ENCODE measurements at places on chromosomes 5 and 9. TPM values are rescaled to one million over a fixed set of nuclear protein-coding genes. Genes with fewer than 3 reads are reported as not detected.

DNA sequence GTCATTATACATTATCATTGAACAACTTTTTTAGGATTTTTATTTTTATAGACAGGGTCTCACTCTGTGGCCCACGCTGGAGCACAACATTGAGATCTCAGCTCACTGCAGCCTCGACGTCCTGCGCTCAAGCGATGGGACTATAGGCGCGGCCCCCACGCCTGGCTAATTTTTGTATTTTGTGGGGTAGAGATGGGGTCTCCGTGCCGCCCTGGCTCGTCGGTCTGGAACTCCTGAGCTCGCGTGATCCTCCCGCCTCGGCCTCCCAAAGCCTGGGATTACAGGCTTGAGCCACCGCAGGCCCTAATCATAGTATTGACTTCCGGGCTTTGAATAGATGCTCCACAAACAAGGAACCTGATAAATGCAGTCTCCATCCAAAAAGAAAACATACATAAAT lies 1.4 kb upstream of the EDF1 start:
- no peak for DNase-seq

- peak; percentile 30 for DNase-seq
Measured at GRCh38 chr5:101429241-101429640, 526.2 kb upstream of the ST8SIA4 start.

GRCh38 chr5:73529081-73529480 lies 30.8 kb downstream of the BTF3 start:
- DNase-seq: no peak

- no peak for DNase-seq
Measured at GRCh38 chr9:5978523-5978922, 36.9 kb downstream of the RANBP6 start.

DNA sequence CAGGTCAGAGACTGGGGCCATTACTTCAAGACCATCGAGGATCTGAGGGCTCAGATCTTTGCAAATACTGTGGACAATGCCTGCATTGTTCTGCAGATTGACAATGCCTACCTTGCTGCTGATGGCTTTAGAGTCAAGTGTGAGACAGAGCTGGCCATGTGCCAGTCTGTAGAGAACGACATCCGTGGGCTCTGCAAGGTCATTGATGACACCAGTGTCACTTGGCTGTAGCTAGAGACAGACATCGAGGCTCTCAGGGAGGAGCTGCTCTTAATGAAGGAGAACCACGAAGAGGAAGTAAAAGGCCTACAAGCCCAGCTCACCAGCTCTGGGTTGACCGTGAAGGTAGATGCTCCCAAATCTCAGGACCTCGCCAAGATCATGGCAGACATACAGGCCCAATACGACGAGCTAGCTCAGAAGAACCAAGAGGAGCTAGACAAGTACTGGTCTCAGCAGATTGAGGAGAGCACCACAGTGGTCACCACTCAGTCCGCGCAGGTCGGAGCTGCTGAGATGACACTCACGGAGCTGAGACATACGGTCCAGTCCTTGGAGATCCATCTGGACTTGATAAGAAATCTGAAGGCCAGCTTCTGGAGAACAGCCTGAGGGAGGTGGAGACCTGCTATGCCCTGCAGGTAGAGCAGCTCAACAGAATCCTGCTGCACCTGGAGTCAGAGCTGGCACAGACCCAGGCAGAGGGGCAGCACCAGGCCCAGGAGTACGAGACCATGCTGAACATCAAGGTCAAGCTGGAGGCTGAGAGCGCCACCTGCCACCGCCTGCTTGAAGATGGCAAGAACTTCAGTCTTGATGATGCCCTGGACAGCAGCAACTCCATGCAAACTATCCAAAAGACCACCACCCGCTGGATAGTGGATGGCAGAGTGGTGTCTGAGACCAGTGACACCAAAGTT lies 9.3 kb downstream of the NIPBL start:
- DNase-seq: no peak

Gene ITK
- not detected for total RNA-seq

Gene WDR38
- total RNA-seq: not detected

- DNase-seq: peak; percentile 99
Measured at GRCh38 chr5:52922384-52922783, 66.8 kb upstream of the ITGA2 start.

- DNase-seq: no peak
Measured at GRCh38 chr5:171969288-171969880, 37.1 kb downstream of the FBXW11 start.

DNA sequence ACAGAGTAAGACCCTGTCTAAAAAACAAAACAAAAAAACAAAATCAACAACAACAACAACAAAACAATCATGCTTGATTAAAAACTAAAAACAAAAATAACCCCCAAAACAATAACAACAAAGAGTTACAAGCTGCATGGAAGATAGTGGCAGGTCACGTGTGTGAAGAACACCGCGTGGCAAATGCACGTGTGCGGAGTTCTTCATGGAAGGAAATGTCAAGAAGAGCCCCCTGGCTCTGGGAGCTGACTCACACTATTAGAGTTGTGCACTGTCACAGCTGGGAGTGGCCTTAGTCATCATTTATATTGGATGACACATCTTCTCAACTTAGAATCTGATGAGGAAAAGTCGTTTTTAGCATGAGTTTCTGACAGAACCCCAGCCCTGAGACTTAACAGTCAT lies 110.5 kb downstream of the JMY start:
- peak; percentile 72 for DNase-seq

- DNase-seq: no peak
Measured at GRCh38 chr5:132006331-132007120, 4.9 kb downstream of the ACSL6 start.

GRCh38 chr5:54577528-54577927 lies 60.0 kb downstream of the SNX18 start:
- DNase-seq: no peak

GRCh38 chr5:24633715-24634325 lies 11.0 kb downstream of the CDH10 start:
- DNase-seq: peak; percentile 4

DNA sequence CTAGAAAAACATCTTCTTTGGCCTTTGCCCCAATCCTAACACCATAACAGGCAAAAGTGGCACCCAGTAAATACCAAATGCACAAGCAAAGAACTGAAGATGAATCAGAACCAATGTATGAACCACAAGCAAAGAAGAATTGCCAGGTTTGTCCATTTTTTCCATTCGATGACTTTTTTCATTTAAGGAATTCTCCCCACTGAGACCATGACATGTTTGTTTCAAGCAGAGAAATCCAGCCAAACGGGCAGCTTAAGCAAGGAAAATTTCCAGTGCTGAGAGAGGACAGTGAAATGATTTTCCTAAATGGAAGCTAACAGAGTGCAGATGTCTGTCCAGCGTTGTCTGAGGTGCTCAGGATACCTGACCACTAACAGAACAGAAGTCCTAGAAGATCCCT lies 203.7 kb downstream of the ADAMTS12 start:
- no peak for DNase-seq

- DNase-seq: no peak
Measured at GRCh38 chr9:7173139-7173538, 415.4 kb downstream of the KDM4C start.

GRCh38 chr9:132543960-132544359 lies 38.4 kb upstream of the BARHL1 start:
- DNase-seq: no peak

DNA sequence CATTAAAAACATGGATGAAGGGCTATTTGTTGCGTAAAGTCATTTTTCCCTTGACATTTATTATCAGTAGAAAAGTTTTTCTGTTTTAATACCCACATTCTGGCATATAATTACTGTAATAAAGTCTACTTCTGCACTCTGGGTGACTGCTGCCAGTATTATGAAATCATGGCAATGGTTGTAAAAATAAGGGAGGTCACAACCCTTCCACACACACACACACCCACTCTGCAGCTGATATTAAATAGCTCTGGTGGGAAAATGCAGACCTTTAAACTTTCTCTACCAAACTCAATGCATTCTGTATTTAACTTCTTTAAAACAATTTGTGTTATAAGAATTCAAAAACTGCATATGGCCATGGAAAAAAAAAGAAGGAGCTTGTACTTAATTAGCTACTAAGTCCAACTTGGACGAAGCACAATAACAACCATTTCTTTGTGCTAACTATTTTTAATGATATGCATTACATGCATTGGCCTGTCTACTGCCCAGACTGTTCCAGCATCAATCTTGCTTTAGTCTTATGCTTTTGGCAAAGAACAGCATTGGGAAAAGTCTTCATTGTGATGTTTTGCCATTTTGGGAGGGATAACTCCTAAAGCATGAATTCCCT lies 137.6 kb upstream of the MAP3K1 start:
- no peak for DNase-seq

Gene PCDHB15
- 3.8 TPM for total RNA-seq

Gene HAVCR2
- 0.06 TPM for total RNA-seq

Gene PFN3
- not detected for total RNA-seq

Gene IL9
- total RNA-seq: not detected

DNA sequence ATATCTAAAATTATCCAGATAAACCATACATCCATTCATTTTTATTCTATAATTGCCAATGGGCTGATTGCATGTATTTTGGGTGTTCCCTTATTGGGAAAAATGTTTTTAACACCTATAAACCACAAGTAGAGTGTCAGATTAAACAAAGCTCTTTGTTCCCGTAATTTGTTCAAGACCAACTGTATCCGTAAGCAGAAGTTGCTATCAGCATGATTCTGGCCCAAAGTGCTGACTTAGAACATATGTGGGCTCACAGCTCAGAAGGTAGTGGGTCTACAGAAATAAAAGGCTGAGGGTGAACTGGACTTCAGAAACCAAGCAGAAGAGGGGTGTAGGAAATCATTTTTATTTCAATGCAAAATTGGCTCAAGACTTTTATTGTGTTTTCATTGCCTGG lies 23.5 kb upstream of the IL7R start:
- DNase-seq: no peak

DNA sequence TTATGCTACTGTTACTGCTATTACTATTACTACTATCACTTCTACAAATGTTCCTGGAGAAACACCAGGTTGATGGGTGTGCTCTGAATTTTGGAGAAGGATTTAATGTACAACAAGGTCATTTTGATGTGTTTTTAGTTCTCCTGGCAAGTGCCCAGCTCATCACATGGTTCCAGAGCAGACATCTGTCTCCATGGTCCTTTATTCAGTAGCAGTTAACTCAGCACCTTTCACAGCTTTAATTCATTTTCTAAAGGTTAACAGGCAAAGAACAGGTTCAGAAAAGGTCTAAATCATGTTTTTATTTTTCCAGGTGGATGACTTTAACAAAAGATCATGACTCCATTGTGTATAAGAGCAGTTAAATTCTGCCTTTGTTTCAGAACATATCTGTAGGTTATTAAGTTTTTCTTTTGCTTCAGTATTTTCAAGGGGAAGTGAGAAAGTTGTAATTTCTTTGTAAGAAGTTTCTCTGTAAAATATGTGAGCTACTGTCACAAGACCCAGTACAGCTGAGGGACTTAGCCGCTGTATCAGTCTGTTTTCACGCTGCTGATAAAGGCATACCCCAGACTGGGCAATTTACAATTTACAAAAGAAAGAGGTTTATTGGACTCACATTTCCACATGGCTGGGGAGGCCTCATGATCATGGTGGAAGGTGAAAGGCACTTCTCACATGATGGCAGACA lies 41.9 kb downstream of the MTRR start:
- no peak for DNase-seq
